ENCODE measurements at places on chromosomes 2 and 18.

GRCh38 chr2:181457741-181458425 is 697 bp downstream of the ITGA4 start:
- peak; percentile 49 for DNase-seq

- DNase-seq, result no peak
These were observed 1552.9 kb upstream of the SLC39A10 start for GRCh38 chr2:194103941-194104659.

GRCh38 chr2:64922482-64923384 is 66.5 kb upstream of the SLC1A4 start:
- DNase-seq, result no peak

- DNase-seq, result no peak
These were observed 185.4 kb upstream of the OSR1 start for GRCh38 chr2:19543663-19544383.

DNA sequence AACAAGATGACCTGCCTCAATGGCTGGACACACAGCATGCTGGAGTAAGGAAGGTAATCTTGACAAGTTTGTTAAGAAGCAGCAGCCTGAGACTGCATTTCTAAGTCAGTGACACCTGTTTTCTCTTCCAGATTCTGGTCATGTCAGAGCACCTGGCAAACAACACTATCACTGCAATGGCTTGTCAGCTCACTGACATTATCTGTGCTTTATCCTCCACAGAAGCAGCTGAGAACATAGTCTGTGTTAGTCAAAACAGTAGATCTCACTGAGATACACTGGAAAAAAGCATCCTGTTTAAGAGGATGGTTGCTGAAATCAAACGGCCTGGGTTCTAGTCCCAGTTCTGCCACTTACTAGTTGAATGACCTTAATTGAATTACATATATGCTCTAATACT is 355.2 kb downstream of the RIT2 start:
- no peak for DNase-seq

DNA sequence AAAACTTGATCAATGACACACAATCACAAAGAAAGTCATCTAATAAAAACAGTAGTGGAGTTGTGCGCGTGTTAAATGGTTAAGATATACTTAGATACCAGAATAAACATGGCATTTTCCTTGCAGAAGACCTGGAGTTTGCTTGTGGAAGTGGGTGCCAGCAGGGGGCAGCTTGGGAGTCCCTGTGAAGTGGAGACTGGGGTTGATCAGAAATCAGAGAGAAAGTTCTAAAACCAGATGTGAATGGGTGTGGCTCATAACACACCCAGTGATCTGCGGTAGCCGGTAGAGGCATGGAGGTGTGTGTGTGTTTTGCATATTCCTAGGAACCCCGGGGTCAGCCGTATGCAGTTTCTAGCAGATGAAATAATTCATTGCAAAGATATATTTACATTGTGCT is 300.1 kb upstream of the TRIB2 start:
- DNase-seq, result no peak

DNA sequence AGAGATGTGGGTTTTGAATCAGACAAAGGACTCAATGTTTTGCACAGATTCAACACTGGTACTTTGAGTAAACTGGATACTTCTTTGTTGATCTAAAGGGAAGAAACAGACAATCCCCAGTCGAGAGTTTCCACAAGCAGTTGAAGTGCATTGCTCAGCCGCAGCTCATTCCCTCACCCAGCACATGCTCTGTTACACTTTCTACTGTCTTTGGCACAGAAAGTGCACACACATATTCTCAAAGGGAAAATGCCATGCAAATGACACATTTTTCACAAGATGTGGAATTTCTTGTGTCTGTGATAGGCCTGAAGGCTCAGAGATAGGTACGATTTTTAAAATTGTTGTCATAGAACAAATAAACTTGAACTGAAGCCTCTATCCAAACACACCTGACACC is 258.9 kb upstream of the TRIB2 start:
- no peak for DNase-seq

DNA sequence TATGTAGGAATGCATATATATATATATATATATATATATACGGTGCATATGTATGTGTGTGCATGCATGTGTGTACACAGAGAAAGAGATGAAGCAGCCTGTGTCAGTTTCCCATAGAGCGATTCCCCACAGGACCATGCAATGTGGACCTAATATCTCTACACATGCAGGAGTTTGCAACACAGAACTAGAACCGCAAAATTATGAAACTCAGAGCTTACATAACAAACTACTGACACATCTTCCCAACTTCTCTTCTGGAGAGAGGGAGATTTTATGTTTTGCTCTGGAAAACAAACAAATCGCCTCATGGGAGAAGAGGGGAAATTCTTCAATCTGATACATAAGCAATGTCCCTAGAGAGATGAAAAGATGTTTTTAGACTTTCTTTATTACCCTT is 377.2 kb downstream of the LRATD1 start:
- DNase-seq, result no peak

GRCh38 chr2:166458674-166459073 is 35.4 kb downstream of the SCN7A start:
- DNase-seq, result no peak

GRCh38 chr2:150866431-150866830 is 379.0 kb upstream of the RND3 start:
- DNase-seq, result no peak

DNA sequence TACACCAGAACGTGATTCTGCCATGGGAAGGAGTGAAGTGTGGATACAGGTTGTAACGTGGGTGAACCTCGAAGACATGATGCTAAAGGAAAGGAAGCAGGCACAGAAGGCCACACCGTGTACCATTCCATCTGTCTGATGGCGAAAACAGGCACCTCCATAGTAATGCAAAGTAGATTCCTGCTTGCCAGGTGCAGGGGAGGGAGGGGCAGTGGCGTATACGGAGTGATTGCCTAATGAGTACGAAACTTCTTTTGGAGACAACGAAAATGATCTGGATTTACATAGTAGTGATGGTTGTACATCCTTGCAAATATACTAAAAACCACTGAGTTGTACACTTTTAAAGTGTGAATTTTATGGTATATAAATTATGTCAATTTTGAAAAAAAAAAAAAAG is 106.7 kb downstream of the GBX2 start:
- DNase-seq, result no peak

DNA sequence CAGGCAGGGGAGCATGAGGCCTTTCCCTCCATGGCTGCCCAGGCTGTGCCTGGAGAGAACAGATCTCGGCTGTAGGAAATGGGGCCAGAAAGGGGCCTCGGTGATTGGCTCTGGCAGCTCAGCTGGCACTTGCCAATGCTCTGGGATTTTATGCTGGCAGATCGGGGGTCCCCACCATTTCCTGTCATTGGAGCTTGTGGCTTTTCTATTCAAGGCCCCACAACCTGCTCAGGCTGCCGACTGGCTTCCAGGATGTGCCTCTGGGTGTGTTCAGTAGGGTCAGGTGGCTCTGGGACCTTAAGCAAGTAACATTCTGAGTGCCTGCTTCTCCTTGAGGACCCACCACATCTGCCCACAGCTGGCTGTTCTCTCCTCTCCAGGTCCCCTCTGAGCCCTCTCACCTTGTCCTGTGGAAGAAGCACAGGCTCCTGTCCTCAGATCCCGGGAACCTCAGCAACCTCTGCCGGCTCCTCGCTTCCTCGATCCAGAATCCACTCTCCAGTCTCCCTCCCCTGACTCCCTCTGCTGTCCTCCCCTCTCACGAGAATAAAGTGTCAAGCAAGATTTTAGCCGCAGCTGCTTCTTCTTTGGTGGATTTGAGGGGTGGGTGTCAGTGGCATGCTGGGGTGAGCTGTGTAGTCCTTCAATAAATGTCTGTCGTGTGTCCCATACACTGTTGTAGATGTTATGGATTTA is 4.2 kb downstream of the GNLY start:
- no peak for DNase-seq

- no peak for DNase-seq
These were observed 220.5 kb downstream of the PIEZO2 start for GRCh38 chr18:10928772-10929373.

GRCh38 chr18:48927286-48928080 is 23.3 kb downstream of the SMAD7 start:
- no peak for DNase-seq

- no peak for DNase-seq
These were observed 53.8 kb downstream of the SMAD7 start for GRCh38 chr18:48896875-48897511.

GRCh38 chr2:8148260-8149006 is 533.4 kb upstream of the ID2 start:
- no peak for DNase-seq

- DNase-seq, result no peak
These were observed 128.6 kb downstream of the INHBB start for GRCh38 chr2:120474486-120474885.

- no peak for DNase-seq
These were observed 8.5 kb downstream of the ATP6V1B1 start for GRCh38 chr2:70944111-70944690.

- no peak for DNase-seq
These were observed 39.3 kb upstream of the EPB41L3 start for GRCh38 chr18:5582849-5583681.

GRCh38 chr2:211455216-211455841 is 898.9 kb downstream of the CPS1 start:
- peak; percentile 57 for DNase-seq

DNA sequence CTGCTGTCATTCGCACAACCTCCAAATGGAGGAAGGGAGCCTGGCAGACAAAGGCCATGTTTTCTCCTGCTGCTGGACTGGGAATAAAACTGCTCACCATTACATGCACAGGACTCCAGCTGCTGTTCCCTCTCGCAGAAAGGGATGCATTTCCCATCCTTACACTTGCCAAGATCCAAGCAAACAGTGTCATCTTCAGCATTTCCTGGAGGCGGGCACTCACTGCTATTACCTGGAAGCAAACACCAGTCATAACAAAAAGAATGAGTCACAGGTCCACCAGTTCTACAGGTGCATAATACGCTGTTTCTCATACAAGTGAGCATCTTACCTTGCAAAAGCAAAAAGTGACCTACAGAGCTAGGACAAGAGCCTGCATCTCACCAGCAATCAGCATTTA is 22.7 kb downstream of the IAH1 start:
- no peak for DNase-seq

DNA sequence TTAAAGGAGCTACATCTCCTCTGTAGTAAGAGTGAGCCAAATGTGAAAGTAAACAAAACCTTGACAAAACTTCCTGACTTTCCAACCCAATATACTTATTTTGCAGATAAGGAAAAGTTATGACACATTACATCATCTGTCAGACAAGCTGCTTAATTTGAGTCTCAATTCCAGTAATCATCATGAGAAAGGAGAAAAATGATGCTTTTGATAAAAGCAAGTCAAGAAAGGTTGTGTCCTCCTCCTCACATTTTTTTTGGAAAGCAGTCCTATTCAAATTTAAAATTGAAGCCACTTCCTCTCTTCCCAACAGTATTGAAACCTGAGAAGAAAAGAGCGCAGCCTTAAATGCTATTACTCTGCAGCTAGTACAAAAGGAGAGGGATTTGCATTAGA is 519.6 kb downstream of the LRP1B start:
- no peak for DNase-seq

GRCh38 chr2:30252723-30253701 is 21.7 kb downstream of the LBH start:
- no peak for DNase-seq

DNA sequence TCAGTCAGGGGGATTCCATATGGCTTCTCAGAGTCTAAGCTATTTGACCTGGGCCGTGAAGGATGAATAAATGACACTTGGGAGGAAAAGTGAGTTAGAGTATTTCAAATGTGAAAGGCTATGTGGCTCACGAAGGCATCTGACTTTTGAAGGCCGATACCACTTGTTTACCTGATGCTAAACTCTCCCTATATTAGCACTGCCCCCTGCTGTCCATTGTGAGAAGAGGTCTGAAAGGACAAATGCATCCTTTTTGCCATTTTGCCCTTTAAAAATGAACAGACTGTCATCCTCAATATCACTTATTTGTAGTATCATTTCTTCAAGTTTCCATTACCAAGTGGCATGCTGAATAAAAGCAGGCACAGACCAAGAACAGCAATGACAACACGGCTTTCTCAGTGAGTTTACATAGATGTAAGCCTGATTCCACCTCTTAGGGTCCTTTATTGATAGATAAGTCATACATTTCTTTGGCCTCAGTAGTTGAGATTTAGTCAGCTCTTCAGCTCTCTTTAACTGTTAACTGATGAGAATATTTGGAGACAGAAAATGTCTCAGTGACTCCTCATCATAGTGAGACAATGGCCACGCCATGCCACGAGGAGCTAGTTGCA is 40.1 kb downstream of the DOCK10 start:
- DNase-seq, result peak; percentile 75

- DNase-seq, result no peak
These were observed 182.3 kb downstream of the RDH14 start for GRCh38 chr2:18378020-18378653.

- DNase-seq, result no peak
These were observed 17.3 kb downstream of the C2orf42 start for GRCh38 chr2:70173520-70173919.

DNA sequence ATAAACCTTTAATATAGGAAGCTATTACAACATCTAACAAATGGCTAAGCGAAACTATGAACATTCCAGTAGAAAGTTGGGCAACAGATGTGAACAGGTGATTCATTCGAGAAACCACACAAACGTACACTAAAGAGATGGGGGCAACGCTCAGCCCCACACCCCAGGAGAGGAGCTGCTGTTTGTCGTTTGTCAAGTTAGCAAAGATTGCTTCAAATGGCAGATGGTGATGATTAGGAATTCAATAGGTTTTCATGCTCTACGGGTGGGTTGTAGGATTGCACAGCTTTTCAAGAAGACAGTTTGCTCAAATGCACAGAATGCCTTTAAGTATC is 154.7 kb upstream of the HDAC4 start:
- DNase-seq, result no peak

DNA sequence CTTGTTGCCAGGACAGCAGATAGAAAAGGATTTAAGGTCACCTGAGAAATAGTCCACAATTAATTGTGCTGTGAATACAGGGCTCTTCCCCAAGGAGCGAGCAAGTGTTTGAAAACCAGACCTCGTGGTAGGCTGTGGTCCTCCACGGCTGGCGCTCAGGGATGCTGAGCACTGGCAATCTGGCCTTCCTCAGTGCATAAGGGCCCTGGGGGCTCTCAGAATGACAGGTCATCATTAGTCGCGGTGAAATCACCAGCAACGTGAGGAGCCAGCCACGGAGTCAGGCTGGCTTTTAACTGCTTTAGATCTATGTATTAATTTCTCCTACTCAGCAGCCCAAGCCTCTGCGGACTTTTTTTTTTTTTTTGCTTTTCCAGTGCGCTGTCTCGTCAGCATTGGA is 148.5 kb downstream of the FHOD3 start:
- DNase-seq, result peak; percentile 19

- DNase-seq, result no peak
These were observed 83.6 kb downstream of the SESTD1 start for GRCh38 chr2:179181002-179181401.

- no peak for DNase-seq
These were observed 253.4 kb downstream of the TMX3 start for GRCh38 chr18:68461481-68462018.

DNA sequence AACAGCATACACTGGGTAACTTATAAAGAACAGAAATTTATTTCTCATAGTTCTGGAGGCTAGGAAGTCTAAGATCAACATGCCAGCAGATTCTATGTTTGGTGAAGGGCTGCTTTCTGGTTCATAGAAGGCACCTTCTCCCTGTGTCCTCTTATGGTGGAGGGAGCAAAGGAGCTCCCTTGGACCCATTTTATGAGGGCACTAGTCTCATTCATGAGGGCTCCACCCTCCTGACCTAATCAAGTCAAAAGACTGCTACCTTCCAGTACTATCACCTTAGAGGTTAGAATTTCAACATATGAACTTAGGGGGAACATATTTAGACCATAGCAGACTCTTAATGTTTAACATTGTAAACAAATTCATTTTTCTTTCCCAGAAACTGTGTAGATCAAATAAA is 54.5 kb downstream of the ACVR1C start:
- DNase-seq, result no peak
